ENCODE measurements at places on chromosomes 2 and 18.

DNA sequence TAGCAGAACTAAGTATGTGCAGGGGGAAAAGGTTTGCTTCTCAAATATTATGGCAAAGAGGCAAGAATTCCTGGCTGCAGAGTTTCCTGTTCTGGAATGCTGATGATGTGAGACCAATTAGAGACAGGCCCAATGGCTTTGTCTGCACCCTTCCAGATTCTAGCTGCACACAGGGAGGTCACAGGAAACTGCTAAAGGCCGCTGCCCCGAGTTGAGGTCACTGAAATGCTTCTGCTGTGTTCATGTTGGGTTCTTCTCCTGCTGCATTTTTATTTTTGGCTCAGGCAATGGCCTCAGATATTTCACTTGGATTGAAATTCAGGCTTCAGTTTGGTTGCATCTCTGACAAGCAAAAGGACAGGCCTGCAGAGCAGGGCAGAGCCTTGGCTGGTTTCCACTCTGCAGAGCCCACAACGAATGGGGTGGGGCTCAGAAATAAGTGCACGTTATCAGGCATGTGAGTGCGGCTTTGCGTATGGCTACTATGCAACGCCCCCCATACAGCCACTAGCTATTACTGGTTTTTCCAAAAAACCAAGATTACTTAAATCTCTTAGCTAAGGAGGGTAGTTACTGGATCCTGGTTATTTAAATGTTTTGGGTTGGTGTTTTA, 66.9 kb upstream of the FZD5 start:
- no peak overlapping the region for H3K4me3 ChIP-seq
- H3K27ac ChIP-seq: no peak overlapping the region
- no peaks in the 10 kb centered on the region for H3K27me3 ChIP-seq
- H3K4me1 ChIP-seq: no peaks in the 10 kb centered on the region
- DNase-seq: no peak
- H3K36me3 ChIP-seq: no peaks in the 10 kb centered on the region

GRCh38 chr2:14428056-14428455, 204.5 kb upstream of the LRATD1 start:
- DNase-seq: no peak
- H3K4me3 ChIP-seq: no peak overlapping the region
- H3K4me1 ChIP-seq: no peaks in the 10 kb centered on the region
- H3K27ac ChIP-seq: no peak overlapping the region

GRCh38 chr2:74462054-74462785, 3.0 kb downstream of the MOGS start:
- no peaks in the 10 kb centered on the region for H3K36me3 ChIP-seq
- DNase-seq: no peak
- peaks cover 58% of the 10 kb centered on the region for H3K4me1 ChIP-seq
- no peak overlapping the region for H3K27ac ChIP-seq
- H3K4me3 ChIP-seq: no peak overlapping the region

DNA sequence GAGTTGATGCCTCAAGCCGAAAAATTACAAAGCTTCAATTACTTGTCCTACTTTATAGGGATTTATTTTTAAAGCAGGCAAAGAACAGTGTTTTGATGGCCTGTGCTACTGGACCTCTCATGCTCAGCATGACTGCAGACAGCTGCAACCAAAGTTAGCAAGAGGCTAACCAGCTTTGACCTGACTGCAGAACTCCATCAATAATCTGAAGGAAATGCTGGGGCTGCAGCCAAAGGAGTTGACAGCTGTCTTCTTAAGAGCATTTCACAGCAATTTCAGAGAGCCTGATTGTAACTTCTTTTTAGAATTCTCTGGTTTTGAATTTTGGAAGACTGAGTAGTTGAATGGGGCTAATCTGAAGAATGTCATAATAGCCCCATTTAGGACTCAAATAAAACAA, 46.5 kb upstream of the SESTD1 start:
- H3K27me3 ChIP-seq: peaks cover 8% of the 10 kb centered on the region
- DNase-seq: no peak
- no peak overlapping the region for H3K4me3 ChIP-seq

- H3K4me1 ChIP-seq: peaks cover 10% of the 10 kb centered on the region
- no peak for DNase-seq
Measured at GRCh38 chr2:2000018-2000723, 255.9 kb upstream of the PXDN start.

- no peaks in the 10 kb centered on the region for H3K4me1 ChIP-seq
- H3K36me3 ChIP-seq: no peaks in the 10 kb centered on the region
- no peak overlapping the region for H3K4me3 ChIP-seq
Measured at GRCh38 chr2:167537743-167538142, 649.5 kb downstream of the XIRP2 start.

DNA sequence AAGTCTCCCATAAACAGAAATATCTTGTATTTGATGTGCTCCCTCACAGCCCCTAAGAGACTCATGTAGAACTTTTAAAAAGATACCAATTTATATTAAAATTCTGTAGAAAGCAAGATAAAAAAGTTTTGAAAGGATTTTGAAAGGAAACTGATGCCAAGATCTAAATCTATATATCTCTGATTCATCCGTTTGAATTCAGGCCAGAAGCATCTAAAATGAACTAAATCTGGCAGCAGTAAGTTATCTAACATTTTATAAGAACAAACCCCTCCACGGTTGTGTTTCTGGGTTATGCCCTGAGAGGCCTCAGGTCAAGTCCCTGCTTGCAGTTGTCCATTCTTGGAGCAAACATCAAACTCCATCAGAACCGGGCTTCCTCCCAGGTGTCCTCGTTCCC, 165.8 kb downstream of the FBXO15 start:
- H3K4me1 ChIP-seq: no peaks in the 10 kb centered on the region
- peaks cover 20% of the 10 kb centered on the region for H3K27me3 ChIP-seq
- no peaks in the 10 kb centered on the region for H3K36me3 ChIP-seq
- DNase-seq: no peak
- no peak overlapping the region for H3K27ac ChIP-seq

DNA sequence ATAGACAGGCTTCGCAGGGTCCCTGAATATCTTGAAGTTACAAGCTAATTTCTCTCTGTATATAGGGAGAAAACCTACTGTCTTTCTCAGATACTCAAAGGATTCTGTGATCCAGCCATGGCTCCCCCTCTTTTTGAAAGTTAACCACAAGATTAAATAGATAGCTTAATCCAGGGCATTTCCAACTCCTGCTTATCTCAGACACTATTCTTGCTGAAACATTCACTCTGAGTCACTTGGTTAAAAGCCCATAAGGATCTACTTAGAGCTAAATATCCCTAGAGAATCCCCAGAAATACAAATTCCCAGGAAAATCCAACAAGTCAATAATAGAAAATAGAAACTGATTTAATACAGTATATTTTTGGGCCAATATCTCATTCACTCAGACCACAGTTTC, 179.1 kb upstream of the LYPD1 start:
- H3K4me1 ChIP-seq: no peaks in the 10 kb centered on the region
- H3K4me3 ChIP-seq: no peak overlapping the region
- no peaks in the 10 kb centered on the region for H3K27me3 ChIP-seq

Data from naive B cell (primary cell).